ENCODE measurements at places on chromosomes 7 and 10. TPM values are rescaled to one million over a fixed set of nuclear protein-coding genes. Genes with fewer than 3 reads are reported as not detected.
A peak's percentile ranks its signal among the peaks of the same experiment; 100 is the strongest.

- DNase-seq, result no peak
Observed at GRCh38 chr10:61481597-61481996, 28.4 kb upstream of the TMEM26 start.

- DNase-seq, result peak; percentile 10
Observed at GRCh38 chr7:84017651-84018050, 176.9 kb downstream of the SEMA3A start.

DNA sequence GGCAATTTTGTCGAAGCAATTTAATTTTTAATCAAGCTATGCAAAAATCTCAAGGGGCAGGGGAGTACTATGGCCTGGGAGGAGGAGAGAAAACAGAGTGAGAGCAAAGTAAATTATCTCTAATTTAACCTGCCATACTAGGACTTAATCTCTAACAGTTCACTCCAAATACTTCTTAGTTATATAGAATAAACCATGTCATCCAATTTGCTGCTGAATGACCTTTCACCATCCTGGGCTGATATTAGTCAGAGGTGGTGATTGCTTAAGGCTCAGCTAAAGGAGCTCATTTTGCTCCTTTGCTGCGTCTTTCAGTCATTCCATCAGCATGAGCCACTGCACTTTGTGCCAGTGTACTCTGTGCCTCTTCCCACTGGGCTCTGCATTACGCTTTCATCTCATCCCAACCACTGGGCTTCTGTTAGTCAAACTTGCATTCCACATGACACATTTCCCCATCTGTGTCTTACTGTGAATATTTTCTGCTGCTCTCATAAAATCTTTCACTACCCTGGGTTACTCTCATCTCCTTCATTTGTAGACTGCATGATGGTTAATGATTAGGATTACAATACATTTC lies 84.3 kb downstream of the CD36 start:
- peak; percentile 93 for DNase-seq

DNA sequence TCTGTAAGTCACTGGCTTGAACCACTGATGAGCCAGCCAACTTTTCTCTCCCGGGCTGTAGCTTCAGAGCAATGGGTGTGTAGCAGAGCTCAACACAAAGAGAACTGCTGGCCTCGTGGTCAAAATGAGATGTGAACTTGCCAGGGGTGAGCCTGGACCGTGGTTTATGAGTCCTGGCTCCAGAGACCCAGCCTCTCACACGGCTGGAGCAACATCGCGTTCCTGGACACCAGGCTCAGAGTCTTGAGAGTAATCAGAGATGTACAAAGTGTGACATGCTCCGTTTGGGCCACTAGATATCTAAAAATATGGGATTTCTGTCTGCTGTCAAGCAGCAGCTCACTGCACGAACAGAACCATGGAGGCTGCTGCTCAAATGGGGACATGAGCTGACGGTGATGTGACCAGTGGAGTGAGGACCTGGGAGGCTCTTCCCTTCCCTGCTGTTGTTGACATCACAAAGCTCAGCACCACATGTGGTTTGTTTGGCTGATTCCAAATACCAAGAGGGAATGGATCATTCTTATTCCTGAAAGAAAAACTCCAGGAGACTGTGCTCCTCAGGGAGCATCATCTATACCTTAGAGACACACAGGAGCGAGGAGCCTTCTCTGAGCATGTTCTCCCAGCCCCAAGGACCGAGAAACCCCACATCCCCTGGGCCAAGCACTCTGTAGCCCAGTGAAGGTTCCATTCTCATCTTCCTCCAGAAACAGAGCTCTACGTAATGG lies 9.2 kb upstream of the SVIL start:
- no peak for DNase-seq

- DNase-seq, result no peak
Observed at GRCh38 chr10:62580396-62580795, 206.2 kb downstream of the ZNF365 start.

IQCE gene
- 16.1 TPM for total RNA-seq

TMEM213 gene
- not detected for total RNA-seq

TRIL gene
- total RNA-seq, result not detected
